Sigmoid colon (tissue), 7 donors: ENCODE measurements at places on chromosomes 2 and 18.

GRCh38 chr18:24075767-24076597 is 61.4 kb downstream of the TTC39C start:
- peak; percentile 90 for DNase-seq

- DNase-seq, result no peak
Measured at GRCh38 chr2:98749066-98749450, 18.1 kb upstream of the MGAT4A start.

DNA sequence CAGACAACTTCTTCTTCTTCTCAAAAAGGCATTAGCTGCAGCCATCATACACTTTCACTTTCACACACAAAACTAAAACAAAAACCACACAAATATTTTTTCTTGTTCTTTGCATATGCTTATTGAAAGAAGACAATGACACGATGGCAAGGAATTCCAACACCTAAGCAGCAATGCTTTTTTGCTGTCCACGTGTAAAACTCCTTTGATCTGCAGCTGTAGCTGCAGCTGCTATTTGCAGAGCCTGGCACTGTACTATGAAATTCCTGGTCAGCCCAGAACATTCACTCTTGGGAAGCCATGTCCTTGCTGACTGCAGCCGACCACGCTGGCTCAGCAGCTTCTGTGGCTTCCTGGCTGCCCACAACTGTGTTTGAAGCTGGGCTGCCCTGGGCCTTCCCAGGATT is 316.2 kb downstream of the CDH2 start:
- no peak for DNase-seq

- DNase-seq, result peak; percentile 64
Measured at GRCh38 chr2:216700781-216701180, 5.4 kb upstream of the IGFBP5 start.

DNA sequence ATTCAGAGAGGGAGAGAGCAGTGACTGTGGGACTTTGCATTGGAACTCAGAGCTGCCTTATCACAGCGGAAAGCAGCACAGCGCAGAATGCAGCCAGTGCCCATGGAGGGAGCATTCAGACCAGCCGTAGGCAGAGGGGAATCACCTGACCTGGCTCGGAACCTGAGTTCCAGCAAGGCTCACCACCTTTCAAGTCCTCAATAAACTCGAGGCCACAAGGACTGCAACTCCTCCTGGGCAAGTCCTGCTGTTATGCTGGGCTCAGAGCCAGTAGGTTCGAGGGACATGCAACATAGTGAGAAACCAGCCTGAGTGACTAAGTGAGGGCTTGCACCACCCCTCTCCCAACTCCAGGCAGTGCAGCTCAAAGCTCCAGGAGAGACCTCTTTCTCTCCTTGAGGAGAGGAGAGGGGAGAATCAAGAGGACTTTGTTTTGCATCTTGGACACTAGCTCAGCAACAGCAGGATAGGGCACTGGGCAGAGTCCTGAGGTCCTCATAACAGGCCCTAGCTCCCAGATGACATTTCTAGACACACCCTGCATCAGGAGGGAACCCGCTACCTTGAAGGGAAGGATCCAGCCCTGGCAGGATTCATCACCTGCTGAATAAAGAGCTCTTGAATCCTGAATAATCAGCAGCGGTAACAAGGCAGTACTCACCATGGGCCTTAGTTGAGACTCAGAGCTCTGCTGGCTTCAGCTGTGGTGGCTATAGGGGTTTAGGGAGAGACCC is 136.8 kb upstream of the OTOS start:
- DNase-seq, result no peak

GRCh38 chr18:48006415-48007175 is 76.1 kb upstream of the SMAD2 start:
- no peak for DNase-seq

GRCh38 chr2:11373096-11373495 is 28.7 kb upstream of the ROCK2 start:
- DNase-seq, result no peak
